ENCODE measurements at places on chromosomes 3 and 15.

GRCh38 chr15:68210409-68210756 lies 5.3 kb upstream of the CALML4 start:
- no peak for DNase-seq

DNA sequence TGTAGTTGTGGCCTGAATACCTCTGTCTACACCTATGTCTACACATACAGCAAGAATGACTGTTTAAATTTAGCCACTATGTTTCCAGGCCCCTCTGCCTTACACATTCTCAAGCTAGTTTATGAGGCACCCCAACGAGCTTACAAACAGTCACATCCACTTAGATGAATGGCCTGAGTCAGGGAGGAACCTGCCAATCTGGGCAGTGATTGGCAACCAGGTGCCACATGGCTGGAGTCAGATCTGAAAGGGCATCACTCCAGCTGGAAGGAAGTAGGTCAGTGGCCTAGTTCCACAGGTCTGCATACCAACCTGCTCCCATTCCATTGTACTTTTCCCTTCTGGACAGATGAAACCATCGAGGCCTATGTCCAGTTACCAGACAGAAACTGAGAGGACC lies 136.3 kb downstream of the FOXP1 start:
- no peak for DNase-seq

GRCh38 chr3:35900079-35900478 lies 260.8 kb downstream of the ARPP21 start:
- no peak for DNase-seq

DNA sequence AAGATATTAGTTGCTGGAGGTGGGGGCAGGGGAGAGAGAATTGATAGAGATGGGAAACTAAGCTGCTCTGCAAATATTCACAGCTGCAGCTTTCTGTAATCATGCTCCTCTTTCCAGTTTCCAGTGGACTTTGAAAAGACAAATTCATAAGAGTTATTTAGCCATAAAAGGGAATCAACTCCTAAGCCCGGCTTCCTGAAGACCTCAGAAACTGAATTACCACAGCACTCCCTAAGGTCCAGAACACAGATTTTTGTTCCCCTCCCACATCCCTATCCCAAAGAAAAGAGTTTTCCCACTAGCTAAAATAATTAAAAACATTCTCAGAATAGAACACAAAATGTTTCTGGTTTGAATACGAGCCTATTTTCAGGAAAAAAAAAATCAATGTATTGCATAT lies 871.8 kb upstream of the NR2F2 start:
- no peak for DNase-seq

DNA sequence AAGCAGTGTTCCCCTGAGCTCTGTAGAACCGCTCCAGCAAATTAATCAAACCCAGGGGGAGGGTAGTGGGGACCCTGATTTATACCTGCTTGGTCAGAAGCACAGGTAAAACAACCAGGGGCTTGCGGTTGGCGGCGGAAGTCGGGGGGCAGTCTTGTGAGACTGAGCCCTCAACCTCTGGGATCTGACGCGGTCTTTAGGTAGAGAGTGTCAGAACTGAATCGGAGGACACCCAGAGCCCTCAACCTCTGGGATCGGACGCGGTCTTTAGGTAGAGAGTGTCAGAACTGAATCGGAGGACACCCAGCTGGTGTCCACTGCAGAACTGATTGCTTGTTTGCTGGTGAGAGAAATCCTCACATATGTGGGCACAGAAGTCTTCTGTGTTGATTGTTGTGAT lies 12.9 kb upstream of the PAQR5 start:
- no peak for DNase-seq

DNA sequence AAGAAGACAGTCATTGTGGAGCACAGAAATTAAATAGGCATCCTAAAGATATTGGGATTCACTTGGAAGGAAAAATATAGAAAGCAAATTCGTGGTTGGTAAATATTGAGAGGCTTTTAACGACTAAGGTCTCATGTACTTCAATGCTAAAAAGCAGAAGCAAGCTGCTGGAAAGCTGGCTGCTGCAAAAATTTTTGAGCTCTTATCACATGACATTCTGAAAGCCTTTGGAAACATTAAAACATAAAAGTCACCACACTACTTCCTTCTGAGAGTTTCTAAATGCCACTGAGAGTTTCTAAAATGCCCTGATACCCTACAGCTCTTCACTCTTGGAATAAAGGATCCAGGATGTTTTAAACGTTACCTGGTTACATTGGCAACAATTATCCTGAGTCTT lies 39.0 kb upstream of the CBLB start:
- no peak for DNase-seq

GRCh38 chr3:20589275-20589674 lies 403.3 kb upstream of the SGO1 start:
- no peak for DNase-seq

- DNase-seq: no peak
These were observed 314.7 kb downstream of the RORA start for GRCh38 chr15:60914360-60914759.

GRCh38 chr3:50292159-50293078 lies at the start of gene IFRD2:
IFRD2 (minus strand) TSS chr3:50292429; CDS start chr3:50292274, 155 bp downstream.
- peak; percentile 89 for DNase-seq

GRCh38 chr3:158783051-158783450 lies 18.8 kb upstream of the MFSD1 start:
- no peak for DNase-seq

GRCh38 chr3:59486520-59486919 lies 436.7 kb upstream of the CFAP20DC start:
- DNase-seq: no peak

DNA sequence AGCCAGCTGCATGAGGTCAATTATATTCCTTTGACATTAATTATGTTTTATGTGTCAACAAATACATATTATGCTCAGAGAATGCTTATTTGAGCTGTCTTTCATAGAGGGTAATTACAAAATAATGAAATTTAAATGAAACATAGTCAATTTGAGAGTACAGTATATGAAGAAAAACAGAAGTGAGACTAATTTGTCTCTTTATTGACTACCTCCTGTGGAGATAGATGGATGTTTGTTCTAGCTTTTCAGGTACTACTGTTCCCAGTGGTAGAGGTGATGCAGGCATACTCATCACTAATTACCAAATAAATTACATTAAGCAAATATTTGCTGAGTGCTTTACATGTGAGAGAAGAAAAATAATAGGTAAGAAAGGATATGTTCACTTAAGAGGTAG lies 1129.6 kb downstream of the OTOL1 start:
- DNase-seq: no peak
